ENCODE measurements at places on chromosomes 5 and 9.

- DNase-seq: no peak
Observed at GRCh38 chr5:132484391-132484725, 6.2 kb downstream of the IRF1 start.

- no peak for DNase-seq
Observed at GRCh38 chr9:113309204-113309813, 6.1 kb upstream of the RNF183 start.

DNA sequence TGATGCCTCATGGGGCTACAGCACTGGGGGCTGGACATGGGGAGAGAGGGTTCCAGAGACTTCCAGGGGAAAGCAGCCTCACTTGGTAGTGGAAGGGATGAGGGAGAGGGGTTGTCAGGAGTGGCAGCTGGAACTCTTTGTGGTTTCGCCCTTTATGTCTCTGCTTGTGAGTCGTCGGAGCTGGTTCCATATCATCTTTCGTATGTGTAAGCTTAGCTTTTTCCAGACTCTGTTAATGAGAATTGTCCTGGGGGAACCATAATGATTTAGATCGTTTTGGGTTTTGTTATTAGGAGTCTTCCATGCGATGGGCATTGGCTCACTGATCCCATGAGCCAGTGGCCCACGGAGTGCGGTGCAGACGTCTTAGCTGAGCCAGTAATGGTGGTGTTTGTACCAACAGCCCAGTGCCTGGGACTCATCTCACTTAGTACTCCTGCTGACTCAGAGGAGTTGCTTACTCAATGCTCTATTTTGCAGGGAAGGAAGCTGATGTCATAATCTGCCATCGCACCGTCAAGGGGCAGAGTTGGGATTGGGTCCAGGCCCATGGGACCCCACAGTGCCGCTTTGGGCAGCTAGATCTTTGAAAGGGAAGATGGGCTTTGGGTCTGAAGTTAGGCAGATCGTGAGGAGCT is 48.5 kb downstream of the NEK6 start:
- DNase-seq: no peak

DNA sequence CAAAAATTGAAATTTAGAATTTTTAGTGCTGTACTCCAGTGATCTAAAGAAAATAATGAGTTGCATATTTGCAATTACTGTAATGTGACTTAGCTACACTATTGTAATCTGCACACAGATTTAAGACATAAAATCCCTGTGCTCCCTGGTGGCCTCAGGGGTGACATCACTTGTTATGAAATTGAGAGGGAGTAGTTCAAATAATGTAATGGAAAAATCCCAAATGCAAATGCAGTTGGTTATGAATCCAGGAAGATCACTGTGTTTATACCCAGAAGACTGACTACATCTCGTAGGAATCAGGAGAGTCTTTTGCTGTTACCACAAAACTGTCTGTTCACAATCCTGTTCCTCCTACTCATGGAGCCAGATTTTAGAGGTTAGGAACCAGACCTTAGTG is 178.7 kb upstream of the FBXL17 start:
- no peak for DNase-seq

GRCh38 chr9:77838986-77839385 is 190.9 kb upstream of the GNA14 start:
- no peak for DNase-seq

- DNase-seq: no peak
Observed at GRCh38 chr5:131812371-131813160, 15.7 kb upstream of the FNIP1 start.

DNA sequence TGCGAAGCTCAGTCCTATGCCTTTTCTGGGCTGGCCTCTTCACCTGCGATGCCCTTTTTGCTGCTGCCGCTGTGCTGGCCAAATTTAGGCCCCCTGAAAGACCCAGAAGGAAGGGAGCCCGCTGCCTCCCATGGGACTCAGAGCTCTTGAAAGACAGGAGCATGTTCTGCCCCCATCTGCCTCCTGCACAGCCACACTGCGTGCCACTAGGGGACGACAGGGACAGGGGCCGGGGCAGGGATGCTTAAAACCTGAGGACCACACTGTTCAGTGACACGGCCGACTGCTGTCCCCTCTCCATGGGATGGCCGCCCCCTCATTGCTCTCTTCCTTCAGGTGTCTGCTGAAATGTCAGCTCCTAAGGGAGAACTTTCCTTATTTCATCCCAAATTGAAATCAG is 132.4 kb downstream of the ADAMTS2 start:
- DNase-seq: no peak

- no peak for DNase-seq
Observed at GRCh38 chr9:114894609-114895433, 35.6 kb downstream of the TNFSF8 start.

Measured in ureter (tissue), 1 donor.